Left ventricle myocardium superior (tissue), 1 donor: ENCODE measurements at places on chromosomes 13 and 19.

DNA sequence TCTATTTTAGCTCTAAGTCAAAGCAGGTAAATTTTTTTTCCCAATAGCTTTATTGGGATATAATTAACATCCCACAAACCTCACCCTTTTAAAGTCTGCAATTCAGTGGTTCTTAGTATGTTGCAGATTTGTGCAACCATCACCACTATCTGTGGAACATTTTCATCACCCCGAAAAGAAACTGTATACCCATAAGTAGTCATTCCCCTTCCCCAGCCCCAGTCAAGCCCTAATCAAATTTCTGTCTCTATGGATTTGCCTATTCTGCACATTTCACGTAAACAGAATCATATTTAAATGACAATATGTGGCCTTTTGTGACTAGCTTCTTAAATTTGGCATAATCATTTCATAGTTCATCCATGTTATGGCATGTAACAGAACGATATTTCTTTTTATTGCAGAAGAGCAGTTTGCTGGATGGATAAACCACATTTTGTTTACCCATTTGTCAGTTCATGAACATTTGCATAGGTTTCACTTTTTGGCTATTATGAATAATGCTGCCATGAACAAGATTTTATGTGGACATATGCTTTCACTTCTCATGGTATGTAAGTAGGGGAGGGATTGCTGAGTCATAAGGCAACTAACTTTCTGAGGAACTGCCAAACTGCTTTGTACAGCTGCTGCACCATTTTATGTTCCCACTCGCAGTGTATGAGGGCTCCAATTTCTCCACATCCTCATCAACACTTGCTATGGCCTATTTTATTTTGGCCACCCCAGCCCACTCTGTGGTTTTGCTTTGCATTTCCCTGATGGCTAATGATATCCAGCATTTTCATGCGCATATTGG lies 10.9 kb downstream of the SLC46A3 start:
- DNase-seq: no peak

DNA sequence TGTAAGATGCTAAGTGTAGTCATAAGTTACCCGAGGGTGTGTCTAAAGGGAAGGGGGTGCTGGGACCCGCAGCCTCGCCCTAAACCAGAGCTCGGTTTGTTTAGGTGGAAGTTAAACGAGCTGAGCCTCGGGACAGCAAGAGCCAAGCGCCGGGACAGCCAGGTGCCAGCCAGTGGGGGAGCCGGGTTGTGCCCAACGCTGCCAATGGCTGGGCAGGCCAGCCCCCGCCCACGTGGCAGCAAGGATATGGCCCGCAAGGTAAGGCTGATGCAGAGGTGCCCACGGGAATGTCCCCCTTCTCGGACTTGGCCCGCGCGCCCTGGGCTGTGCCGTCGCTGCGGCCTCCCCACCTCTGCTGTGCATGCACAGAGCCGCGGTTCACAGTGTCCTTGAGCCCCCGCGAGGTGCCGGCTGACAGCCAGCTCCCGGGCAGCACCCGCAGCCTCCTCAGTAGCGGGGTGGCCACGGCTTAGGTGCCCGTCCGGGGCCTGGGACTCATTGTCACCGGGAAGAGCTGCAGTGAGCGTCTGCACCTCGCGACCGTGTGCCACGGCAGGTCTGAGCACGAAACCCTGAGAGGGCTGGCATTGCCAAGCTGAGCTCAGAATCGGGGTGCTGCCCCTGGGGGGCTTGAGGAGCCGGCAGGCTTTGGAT lies 9.3 kb upstream of the RPS15 start:
- DNase-seq: no peak

- no peak for DNase-seq
These were observed 15.2 kb upstream of the ERCC2 start for GRCh38 chr19:45385392-45386221.

DNA sequence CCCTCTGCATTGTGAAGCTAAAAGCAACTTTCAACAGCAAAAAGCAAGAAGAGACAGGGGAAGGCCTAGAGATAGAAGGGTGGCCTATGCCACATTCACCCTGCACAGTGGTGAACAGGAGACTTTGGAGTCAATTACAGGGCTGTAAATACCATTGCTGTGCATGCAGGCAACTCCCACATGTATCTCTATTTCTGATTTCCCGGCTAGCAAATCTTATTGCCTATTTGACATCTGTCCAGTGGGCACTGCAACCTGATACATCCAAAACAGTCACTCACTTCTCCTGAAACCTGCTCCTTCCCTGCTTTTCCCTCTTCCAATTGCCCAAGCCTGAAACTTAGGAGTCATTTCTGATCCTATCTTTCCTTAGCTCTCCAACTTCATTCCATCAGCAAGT lies 13.4 kb downstream of the RUBCNL start:
- DNase-seq: no peak

GRCh38 chr19:37932985-37933936 lies 26.3 kb downstream of the SIPA1L3 start:
- no peak for DNase-seq

- no peak for DNase-seq
These were observed 28.7 kb upstream of the SIAH3 start for GRCh38 chr13:45880242-45880641.

GRCh38 chr13:97976610-97977521 lies 23.4 kb downstream of the IPO5 start:
- DNase-seq: peak; percentile 54

DNA sequence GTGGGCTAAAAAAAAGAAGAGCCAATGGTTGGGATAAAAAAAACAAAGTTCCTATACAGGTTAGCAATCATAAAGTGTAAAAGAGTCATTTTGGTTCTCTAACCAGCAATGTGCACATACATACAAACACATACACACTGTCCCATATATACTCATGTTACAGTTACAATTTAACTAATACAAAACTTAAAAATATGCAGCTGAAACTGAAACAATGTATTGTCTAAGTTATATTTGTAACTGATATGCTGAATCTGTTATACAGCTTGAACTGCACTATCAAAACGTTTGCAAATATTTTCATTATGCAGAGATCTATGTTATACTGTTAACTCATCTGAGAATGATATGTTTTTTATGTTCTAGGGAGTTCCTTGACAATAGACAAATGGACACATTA lies 173.7 kb downstream of the KLF12 start:
- DNase-seq: no peak

DNA sequence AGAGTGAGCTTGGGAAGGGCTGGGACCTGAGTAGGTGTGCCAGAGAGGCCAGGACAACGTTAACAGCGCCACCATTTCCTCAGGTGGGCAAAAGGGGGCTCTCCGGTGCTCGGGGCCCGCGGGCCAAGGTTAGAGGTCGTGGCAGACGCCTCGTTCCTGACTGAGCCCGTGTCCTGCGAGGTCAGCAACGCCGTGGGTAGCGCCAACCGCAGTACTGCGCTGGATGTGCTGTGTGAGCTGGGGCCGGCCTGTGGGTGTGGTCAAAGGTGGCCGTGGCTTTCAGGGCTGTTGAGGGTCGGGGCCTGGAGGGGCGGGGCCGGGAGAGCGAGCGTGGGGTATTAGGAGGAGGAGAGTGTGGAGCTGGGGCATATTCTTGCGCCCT lies 3.7 kb downstream of the KIRREL2 start:
- DNase-seq: no peak

- no peak for DNase-seq
These were observed 499.8 kb downstream of the LIG4 start for GRCh38 chr13:107715496-107715895.

- DNase-seq: no peak
These were observed 65.4 kb downstream of the SPATA13 start for GRCh38 chr13:24225930-24226329.

- DNase-seq: no peak
These were observed 894.3 kb downstream of the DIAPH3 start for GRCh38 chr13:59269476-59269875.

GRCh38 chr13:93318534-93319254 lies 92.1 kb downstream of the GPC6 start:
- DNase-seq: no peak

- DNase-seq: peak; percentile 87
These were observed 781 bp downstream of the QPCTL start for GRCh38 chr19:45693106-45693788.

DNA sequence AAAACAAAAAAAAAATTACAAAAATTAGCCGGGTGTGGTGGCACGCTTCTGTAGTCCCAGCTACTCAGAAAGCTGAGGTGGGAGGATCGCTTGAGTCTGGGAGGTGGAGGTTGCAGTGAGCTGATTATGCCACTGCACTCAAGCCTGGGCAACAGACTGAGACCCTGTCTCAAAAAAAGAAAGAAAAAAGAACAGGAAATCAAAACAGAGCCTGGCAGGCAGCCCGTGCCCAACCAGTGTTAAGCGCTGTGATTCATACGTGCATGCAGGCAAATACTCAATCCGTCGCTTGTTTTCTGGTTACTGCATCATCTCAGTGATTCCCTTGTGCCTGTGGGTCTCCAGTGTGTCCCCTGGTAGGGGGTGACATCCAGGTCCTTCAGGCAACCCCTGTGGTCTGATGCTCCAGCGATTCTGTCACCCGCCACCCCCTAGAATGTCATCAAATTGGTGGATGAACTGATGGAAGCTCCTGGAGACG lies 18.1 kb downstream of the DDX39A start:
- no peak for DNase-seq

- DNase-seq: peak; percentile 75
These were observed 407 bp downstream of the RAB3A start for GRCh38 chr19:18203408-18203862.

- DNase-seq: no peak
These were observed 25.8 kb downstream of the ABCC4 start for GRCh38 chr13:95275322-95276036.

DNA sequence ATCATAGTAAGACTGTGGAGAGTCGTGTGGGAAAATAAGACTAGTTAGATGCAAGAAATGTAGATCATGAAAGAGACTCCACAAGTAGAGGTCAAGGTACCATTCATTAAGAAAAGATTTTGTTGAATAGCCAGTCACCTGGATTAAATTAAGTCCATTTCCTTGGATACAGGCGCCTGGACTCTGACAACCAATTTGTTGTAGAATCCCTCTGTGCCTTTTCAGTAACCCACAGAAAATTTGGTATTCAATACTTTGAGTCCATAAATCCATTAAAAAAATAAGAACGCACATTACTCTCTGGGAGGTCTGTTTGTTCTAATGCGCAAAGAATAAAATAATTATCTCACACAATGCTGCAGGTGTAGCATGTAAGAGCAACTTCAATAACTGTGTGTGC lies 469.4 kb downstream of the KLF12 start:
- no peak for DNase-seq

GRCh38 chr19:752652-753517 lies 2.0 kb downstream of the MISP start:
- peak; percentile 39 for DNase-seq

GRCh38 chr13:24748061-24748400 lies 15.9 kb upstream of the RNF17 start:
- DNase-seq: no peak

DNA sequence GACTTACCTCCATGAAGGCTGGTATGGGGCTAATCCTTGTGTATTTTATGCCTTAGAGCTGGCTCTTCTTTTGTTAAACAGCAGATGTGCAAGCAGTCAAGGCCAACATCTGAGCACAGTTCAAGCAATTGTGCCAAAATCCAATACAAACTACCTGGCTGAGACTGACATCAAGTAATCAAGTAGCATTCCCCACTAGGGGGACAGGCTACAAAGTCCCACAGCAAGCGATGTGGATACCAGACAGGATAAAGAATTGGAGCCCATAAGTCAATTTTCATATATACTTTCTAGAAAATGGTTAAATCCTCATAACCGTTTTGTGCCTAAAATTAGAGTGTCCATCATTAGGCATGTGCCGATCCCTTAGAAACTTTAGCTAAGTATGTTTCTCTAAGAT lies 675.8 kb downstream of the DIAPH3 start:
- DNase-seq: no peak

- DNase-seq: no peak
These were observed 274.1 kb upstream of the HTR2A start for GRCh38 chr13:47170971-47171370.

DNA sequence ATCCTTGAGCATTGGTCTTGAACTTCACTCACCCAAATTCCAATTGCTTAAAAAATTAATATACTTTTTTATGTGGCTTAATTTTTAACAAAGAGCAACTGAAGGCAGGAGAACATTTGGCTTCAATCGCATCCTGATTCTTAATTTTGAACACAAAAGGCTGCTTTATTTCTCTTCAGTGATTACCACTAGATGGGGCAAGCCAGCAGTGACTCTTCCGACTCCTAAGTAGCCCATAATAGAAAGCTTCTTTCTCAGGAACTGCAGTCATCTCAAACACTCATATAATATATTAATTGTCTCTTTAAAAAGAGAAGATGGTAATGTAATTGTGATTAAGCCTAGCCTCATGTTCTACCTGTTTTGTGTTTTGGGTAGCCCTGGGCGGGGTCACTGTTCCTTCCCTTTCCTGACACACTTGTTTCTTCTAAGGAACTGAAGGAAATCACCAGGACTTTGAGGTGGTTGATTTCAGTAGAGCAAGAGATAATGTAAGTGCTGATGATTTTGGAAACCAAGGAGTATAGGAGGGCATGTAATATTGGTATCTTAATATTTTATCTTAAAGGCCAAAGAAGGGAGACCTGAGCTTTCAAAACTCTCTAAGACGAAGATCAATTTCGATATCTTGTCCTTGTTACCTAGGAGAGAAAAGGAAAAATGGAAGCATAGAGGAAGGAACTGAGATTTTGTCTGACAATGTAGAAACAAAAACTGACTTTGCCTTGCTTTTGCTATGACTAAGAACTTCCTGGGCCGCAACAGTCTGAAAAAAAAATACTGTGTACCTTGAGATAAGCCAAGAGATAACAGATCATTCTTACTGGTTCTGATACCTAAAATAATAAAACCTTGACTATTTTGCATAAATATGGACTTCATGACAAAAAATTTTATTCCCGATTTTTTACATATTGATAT lies 73.1 kb downstream of the TNFSF13B start:
- no peak for DNase-seq

DNA sequence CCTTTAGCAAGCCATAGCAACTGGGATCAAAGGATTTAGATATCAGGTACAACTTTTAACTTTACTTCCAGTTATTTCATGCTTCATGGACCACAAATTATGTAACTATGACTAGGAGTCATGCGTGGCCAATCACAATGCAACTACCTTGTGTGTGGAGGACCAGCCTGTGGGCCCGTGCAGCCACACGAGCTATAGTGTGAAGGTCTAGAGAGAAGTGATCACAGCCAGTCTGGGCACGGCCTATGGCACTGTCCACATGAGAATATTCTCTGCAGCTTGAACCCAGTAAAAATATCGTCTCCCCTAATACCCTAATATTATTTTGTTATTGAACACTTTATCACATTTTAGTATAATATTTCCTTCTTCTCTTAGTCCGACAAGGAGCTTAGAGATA lies 464.9 kb upstream of the MIR17HG start:
- no peak for DNase-seq

DNA sequence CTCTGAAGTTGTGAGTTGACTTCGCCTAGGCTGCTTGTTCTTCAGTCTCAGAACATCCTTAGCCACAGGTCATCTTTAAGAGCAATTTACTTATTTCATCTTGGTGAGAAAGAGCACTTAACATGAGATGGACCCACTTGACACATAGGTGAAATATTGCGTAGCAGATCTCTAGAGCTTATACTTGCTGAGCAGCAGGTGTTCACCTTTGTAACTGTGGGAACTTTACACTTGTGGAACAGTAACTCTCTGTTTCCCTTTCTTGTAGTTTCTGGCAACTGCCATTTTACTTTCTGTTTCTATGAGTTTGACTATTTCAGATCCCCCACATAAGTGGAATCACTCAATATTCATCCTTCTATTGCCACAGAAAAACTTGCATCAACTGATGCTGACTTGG lies 95.7 kb downstream of the SLC10A2 start:
- no peak for DNase-seq

- DNase-seq: no peak
These were observed 159.8 kb downstream of the IRS2 start for GRCh38 chr13:109626386-109627171.
